NCI-H1436 (cell line): ENCODE measurements at places on chromosomes 3 and 15.

- no peak for DNase-seq
These were observed 78.0 kb upstream of the MBNL1 start for GRCh38 chr3:152190636-152191183.

- no peak for DNase-seq
These were observed 24.1 kb downstream of the ZNF592 start for GRCh38 chr15:84772467-84772866.

GRCh38 chr3:192980632-192981031 lies 63.0 kb upstream of the MB21D2 start:
- DNase-seq = no peak

DNA sequence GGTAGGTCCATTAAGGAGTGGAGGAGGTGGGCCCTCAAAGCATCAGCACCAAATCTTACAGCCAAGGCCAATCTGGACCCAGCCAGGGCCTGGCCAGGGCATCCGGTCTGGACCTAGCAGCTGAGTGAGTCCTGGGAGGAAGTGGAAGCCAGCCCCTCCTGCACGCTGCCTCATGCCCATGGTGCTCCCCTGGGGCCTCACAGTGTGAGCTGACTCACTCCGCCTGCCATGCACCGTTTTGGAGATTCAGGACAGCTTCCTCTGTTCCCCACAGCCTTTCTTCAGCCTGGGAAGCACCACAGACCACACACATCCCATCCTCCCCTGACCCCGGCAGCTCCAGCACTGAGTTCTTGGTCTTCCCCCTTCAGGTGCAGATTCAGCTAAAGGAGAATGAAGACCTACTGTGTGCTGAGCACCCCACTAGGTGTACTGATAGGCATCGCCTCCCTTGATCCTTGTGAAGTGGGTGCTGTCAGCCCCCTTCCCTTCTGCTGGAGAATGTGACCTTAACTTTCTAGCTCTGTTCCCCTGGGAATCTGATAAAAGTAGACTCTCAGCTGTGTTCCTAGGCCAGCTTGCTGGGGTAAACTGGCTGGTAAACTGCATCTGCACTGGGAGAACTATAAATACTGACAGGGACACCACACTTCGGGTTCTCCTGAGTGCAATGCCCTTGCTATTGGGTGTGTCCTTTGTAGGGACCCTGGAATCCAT lies 36.8 kb upstream of the SEC13 start:
- DNase-seq = no peak

DNA sequence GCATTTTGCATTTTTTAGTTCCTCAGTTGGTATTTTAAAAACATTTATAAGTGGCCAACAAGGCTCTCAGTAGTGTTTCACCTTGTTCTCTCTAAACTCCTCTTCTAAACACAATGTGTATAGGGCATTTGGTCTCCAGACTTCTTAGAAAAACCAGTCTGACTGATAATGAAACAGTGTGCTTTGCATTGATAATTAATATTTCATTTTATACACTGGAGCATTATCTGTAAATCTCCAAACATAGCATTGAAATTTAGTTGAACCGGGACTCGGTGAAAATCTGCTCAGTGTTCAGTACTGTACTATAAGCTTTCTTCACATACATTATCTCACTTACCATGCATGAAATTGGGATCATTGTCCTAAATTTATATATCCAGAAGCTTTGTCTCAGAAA lies 53.6 kb downstream of the SETD5 start:
- DNase-seq = no peak

- DNase-seq = no peak
These were observed 18.1 kb upstream of the OR5AC2 start for GRCh38 chr3:98068824-98069223.

DNA sequence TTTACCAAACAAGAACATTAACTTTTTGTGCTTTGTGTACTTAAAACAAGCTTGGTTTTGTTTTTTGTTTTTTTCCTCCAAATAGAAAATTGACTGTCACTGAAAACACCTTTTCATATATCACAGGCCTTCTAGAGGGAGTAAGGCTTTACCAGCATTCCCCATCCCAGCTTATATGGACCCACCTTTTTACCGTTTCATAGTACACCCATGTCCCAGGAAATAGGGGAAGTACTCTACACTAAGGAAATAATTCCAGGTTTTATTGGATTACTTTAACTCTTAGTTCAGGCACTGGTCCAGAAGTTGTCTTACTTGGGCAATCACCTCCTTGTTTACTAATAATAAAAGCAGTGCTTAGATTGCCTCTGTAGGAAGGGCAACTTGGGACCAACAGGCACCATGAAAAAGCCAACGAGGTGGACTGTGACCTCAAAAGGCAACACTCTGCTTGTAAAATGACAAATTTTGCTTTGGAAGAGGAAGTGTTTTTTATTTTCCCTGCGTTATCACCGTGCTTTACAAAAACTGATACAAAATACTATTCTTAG lies 26.2 kb downstream of the HMG20A start:
- DNase-seq = no peak

- DNase-seq = no peak
These were observed 3.1 kb upstream of the TMCO5A start for GRCh38 chr15:37931321-37931720.

DNA sequence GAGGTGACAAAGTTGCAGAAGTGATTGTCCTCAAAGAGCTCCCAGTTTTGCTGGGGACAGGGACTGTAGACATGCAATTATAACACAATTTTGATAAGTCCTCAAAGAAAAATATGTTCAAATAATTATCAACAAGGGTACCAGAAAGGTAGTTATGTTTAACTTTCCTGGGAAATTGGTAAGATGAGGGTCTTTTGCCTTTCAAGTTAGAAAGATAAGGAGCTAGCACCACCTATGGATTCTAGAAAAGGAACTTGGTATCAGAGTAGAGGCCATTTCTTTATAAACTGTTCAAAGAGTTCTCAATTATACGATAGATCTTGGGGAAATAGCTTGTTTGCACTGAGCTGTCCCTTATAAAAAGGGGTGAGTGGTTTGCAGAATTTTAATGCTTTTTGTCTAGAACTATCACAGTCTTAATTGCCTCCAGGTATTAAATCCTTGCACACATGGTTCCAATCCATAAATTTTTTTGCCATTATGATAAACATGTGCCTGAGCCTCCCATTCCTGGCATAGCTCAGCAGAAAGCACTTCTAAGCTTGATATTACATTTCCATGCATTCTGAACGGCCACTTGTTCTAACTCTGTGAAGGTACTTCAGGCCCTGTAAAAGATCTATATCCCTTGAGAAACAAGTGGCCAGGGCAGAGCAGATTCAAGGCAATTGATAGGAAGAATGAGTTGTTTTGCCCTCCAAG lies 247.5 kb upstream of the LRIG1 start:
- no peak for DNase-seq

DNA sequence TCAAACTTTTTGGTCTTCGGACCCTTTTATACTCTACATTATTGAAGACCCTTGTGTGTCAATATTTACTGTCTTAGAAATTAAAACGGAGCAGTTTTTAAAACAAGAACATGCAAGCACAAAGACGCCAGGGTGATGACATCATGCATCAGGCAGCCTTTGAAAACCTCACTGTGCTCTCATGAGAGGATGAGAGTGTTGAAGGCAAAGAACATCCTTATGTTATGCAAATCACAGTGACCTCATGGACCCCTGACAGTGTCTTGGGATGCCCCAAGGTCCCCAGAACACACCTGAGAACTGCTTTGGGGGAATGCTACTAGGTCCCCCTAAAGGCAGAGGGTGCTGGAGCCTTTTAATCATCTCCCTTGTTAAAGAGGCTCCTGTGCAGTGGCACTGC lies 51.6 kb downstream of the CHDH start:
- DNase-seq = no peak

GRCh38 chr3:39515681-39516441 lies 48.4 kb downstream of the MOBP start:
- no peak for DNase-seq

GRCh38 chr3:178271740-178272387 lies 264.4 kb upstream of the KCNMB2 start:
- DNase-seq = no peak

DNA sequence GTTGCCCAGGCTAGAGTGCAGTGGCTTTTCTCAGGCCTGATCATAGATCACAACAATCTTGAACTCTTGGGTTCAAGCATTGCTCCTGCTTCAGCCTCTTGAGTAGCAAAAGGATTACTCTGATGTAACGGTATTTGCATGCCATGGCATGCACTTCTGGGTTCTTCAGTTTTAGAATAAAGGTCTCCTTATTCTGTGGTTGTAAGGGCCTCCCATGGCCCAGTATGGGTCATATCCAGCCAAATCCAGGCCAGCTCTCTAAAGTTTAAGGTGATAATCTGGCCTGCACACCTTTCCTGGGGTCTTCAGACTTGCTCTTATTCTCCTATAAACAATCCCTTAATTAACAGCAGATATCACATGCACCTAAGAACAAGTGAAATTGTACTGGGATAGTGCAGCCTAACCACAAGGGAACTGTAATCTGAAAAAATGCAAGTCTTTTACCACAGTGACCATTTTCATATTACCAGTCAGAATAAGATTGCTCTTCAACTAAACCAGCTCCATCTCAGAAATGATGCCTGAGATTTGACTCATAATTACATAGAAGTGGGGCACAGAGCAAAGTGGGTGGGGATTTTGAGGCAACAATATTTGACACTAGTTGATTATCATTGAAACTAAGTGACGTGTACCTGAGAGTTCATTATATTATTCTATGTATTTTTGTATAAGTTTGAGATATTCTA lies 25.4 kb downstream of the COMMD2 start:
- no peak for DNase-seq

DNA sequence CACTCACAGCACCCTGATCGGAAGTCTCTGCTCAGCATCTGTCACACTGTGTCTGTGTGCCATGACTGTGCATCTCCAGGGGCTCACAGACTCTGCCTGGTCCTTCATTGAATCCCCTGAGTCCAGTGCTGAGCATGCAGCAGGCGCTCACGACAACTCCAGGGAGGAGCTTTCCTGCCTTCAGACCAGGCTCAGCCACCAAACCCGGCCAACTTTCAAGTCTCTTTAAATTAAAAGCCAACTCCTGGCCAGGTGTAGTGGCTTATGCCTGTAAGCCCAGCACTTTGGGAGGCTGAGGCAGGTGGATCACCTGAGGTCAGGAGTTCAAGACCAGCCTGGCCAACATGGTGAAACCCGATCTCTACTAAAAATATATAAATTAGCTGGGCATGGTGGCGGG lies 24.2 kb downstream of the GRAMD2A start:
- no peak for DNase-seq

- DNase-seq = no peak
These were observed 81.1 kb downstream of the PDCD6IP start for GRCh38 chr3:33879540-33879939.

DNA sequence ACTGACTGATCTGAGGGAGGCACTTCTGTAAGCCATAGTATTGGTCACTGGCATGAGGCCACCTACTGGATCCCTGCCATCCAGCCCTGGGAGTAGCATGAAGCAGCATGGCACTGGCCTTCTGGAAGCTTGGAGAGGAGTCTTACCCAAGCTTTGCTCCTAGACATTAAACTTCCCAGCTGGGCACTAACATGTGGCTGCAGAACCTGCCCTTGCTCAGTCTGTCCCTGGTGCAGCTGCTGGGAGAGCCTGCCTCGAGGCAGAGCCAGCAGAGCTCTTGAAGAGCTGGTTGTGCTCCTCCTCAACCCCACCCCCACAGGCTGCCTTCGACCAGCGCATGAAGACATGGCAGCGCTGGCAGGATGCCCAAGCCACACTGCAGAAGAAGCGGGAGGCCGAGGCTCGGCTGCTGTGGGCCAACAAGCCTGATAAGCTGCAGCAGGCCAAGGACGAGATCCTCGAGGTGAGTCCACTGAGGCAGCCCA lies 17.1 kb upstream of the SNX22 start:
- no peak for DNase-seq

- DNase-seq = no peak
These were observed 261.4 kb downstream of the FOXP1 start for GRCh38 chr3:71322154-71322553.

DNA sequence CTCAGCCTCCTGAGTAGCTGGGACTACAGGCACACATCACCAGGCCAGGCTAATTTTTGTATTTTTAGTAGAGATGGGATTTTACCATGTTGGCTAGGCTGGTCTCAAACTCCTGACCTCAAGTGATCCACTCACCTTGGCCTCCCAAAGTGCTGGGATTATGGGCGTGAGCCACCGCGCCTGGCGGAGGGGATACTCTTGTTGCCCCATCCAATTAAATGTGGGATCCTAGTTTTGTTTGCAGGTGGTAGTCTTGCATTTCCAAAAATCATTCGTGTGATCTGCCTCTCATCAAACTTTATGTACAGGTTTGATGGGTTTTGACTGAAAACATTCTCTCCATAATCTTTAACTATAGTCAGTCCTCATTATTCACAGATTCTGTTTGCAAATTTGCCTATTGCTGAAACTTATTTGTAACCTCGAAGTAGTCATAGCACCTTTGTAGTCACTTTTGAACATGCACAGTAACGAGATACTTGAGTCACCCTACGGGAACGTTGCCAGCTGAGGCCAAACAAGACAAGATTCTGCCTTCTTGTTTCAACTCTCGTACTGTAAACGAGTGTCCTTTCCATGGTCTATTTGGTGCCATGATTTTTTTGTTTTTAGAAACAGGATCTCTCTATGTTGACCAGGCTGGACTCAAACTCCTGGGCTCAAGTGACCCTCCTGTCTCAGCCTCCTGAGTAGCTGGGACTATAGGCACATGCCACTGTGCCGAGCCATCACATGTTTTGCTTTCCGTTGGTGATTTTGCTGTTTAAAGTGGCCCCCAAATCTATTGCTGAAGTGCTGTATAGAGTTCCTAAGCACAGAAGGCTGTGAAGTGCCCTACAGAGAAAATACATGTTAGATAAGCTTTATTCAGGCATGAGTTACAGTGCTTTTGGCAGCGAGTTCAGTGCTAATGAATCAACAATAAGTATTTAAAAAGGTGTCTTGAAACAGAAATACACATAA lies 8.1 kb upstream of the MAPK6 start:
- DNase-seq = no peak

- DNase-seq = no peak
These were observed 1.2 kb upstream of the ITIH4 start for GRCh38 chr3:52831500-52832301.

DNA sequence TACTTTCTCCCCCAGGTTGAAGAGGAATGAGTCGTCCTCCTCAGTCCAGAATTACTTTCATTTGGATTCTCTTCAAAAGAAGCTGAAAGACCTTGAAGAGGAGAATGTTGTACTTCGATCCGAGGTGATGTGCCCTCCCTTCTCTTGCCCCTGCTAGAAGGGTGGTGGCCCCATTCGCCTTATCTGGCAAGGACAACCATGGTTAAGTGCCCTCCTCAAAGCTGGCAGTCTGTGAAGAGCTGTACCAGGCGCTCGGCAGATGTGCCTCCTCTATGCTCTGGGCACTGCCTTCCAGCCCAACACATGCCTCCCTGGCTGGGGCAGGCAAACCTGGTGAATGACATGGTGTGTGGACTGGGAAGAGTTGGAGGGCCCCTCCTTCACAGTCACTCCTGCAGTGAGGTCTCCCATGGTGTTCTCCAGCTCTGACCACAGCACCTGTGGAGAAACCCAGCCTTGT lies 77.0 kb downstream of the CCK start:
- no peak for DNase-seq

DNA sequence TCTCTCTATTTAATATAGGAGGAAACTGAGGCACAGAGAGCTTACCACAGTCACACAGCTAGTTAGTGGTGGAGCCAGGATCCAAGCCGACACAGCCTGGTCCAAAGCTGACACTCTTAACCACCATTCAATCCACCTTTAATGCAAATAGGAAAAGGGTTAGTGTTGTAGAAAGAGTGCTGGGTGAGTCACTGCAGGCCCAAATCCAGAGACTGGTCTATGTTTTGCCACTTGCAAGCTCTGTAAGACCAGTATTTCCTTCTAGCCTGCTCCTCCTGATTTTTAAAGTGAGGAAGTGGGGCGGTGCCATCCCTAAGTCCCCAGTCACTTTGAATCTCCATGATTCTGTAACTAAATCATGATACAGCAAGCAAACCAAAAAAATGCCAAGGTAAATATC lies 111.0 kb downstream of the MECOM start:
- DNase-seq = no peak
